Lower lobe of right lung (tissue), 2 donors: ENCODE measurements at places on chromosomes 2 and 18. TPM values are rescaled to one million over a fixed set of nuclear protein-coding genes. Genes with fewer than 3 reads are reported as not detected.

- peaks cover 59% of the 10 kb centered on the region for H3K4me1 ChIP-seq
- H3K27me3 ChIP-seq: no peaks in the 10 kb centered on the region
- DNase-seq: no peak
- no peaks in the 10 kb centered on the region for H3K36me3 ChIP-seq
- peak overlapping the region; percentile 83 for H3K27ac ChIP-seq
Observed at GRCh38 chr2:127086990-127087790, 19.8 kb downstream of the BIN1 start.

DNA sequence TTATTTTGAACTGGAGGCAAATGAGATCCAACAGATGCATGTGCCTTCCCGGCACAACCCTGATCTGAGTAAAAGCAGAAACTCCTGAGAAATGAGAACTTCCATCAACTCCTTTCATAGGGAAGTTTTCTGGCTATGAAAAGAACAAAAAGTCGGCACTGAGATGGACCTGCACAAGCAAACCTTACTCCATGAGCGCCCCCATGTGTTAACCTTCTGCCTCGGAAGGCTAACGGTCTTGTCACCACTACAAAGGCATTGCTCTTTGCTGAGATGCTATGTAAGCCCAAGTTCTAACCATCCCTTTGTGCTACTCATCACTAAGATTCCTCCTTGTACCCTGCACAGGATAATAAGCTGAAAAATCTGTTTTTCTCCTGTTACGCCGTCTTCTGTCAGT lies 57.3 kb upstream of the SULT1C3 start:
- H3K27me3 ChIP-seq: no peaks in the 10 kb centered on the region
- no peak overlapping the region for H3K4me3 ChIP-seq
- H3K4me1 ChIP-seq: no peaks in the 10 kb centered on the region
- no peak for DNase-seq
- H3K27ac ChIP-seq: no peak overlapping the region
- no peaks in the 10 kb centered on the region for H3K36me3 ChIP-seq

GRCh38 chr2:223822818-223823217 lies 14.6 kb downstream of the AP1S3 start:
- H3K27ac ChIP-seq: no peak overlapping the region
- no peak overlapping the region for H3K4me3 ChIP-seq
- no peaks in the 10 kb centered on the region for H3K4me1 ChIP-seq
- no peak for DNase-seq
- no peaks in the 10 kb centered on the region for H3K36me3 ChIP-seq
- no peaks in the 10 kb centered on the region for H3K27me3 ChIP-seq

NOSTRIN gene
- 45.2 TPM for total RNA-seq

ABHD1 gene
- total RNA-seq: 0.21 TPM

- H3K4me3 ChIP-seq: peak within 1 kb of the TSS; percentile 63
- peaks cover 19% of the 10 kb centered on the region for H3K4me1 ChIP-seq
Observed at GRCh38 chr2:215435870-215436704, at the start of gene FN1. FN1 (minus strand) TSS chr2:215436068; CDS start chr2:215435802, 266 bp downstream.

DNA sequence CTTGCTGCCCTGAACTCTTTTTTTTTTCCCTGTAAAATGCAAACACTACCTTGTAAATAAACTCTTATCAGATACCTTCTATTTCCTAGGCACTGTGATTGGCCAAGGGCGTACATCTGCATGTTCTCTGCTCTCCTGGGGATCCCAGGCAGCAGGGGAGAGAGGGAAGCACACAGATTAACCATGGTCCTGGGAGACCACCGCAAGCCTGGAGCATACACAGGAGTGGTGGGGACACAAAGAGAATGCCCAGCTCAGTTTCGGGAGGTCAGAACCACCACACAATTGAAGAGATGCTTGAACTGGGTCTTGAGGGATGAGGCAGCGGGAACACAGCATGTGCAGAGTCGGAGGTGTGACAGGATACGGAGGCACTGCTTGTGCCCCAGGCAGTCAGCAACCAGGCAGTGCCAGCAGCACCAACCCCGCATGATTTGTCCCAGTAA lies 2.1 kb downstream of the GREB1 start:
- no peaks in the 10 kb centered on the region for H3K4me1 ChIP-seq
- H3K36me3 ChIP-seq: no peaks in the 10 kb centered on the region
- no peak overlapping the region for H3K4me3 ChIP-seq

ACOXL gene
- 38.5 TPM for total RNA-seq

DNA sequence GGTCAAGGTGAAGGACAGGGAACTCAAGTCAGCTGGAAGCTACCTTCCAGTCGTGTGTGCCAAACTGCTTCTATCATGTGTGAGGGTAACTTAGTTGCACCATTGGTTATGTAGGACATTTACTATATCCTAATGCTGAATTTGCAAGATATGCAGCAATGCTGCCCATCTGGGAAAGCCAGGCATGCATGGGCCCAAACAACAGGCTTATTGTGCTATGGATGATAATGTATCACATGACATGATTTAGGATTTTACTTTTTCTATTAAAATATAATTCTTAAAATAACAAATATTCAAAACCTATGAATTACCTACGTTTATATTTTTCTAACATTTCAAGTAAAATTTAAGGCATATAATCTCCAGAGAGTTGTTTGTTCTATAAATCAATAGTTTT lies 35.9 kb downstream of the B4GALT6 start:
- no peak for DNase-seq
- no peaks in the 10 kb centered on the region for H3K4me1 ChIP-seq
- H3K27ac ChIP-seq: no peak overlapping the region
- no peaks in the 10 kb centered on the region for H3K36me3 ChIP-seq

DNA sequence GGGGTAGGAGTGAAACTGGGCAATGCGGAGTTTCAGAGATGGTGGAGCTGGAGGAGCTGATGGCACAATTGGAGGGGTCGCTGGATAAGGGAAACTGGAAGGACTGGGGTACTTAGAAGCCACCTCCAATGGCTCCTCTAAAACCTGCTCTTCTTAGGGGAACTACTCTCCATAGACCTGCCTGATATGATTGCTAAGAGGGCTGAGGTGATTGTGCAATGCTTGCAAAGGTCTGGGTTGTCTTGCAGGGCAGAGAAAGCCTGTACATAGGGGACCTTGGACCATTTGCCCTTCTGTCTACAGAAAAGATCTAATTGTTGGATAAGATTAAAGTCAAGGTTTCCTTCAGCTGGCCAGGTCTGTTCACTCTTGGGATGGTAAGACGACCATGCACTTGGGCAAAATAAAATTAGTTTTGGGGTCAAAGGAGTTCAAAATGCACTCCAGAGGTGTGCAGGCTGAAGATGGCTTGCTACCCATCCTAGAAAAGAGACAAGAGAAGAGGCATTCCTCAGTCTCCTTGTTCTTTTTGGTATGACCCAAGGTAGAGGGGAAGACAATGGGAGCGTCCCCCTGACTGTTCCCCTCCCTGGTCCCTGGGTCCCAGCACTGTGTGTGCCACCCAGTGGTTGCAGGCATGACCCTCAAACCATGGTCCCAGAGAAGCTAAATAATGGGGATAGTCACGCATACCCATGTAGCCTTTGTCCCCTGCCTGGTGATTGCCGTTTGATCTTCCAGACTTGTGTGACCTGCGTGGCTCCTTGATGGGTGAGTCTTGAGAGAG lies 41.1 kb downstream of the STK17B start:
- H3K36me3 ChIP-seq: peaks cover 7% of the 10 kb centered on the region
- H3K27me3 ChIP-seq: no peaks in the 10 kb centered on the region
- DNase-seq: no peak

DNA sequence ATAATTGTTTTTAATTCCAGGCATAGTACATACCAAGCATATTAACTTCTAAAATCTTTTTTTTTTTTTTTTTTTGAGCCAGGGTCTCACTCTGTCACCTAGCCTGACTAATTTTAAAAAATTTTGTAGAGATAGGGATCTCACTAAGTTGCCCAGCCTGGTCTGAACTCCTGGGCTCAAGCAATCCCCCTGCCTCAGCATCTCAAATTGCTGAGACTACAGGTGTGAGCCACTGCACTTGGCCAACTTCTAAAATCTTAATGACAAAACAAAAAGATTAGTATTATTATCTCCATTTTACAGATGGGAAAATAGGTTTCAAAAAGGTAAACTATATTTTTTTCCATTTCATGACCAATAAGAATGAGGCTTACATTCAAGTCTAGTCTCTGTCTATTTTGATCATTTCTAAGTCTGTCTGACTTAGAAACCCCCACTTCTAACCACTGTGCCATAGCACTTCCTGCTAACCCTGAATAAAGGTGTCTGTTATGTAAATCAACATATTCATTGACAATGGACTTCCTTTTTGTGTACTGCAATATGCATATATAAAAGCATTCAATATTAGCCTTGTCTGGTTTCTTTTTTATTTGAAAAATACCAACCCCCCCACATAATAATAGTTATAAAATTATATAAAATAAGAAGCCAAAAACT lies 28.7 kb upstream of the ZEB2 start:
- no peak overlapping the region for H3K27ac ChIP-seq
- H3K36me3 ChIP-seq: no peaks in the 10 kb centered on the region
- H3K4me1 ChIP-seq: peaks cover 8% of the 10 kb centered on the region
- H3K27me3 ChIP-seq: no peaks in the 10 kb centered on the region
- no peak for DNase-seq
- no peak overlapping the region for H3K4me3 ChIP-seq

GRCh38 chr18:9401176-9401575 lies 66.6 kb downstream of the TWSG1 start:
- no peak overlapping the region for H3K27ac ChIP-seq
- no peak for DNase-seq
- no peaks in the 10 kb centered on the region for H3K27me3 ChIP-seq
- H3K4me3 ChIP-seq: no peak overlapping the region
- peaks cover 15% of the 10 kb centered on the region for H3K36me3 ChIP-seq
- no peaks in the 10 kb centered on the region for H3K4me1 ChIP-seq

GRCh38 chr18:55489034-55489986 lies 98.7 kb downstream of the TCF4 start:
- H3K27me3 ChIP-seq: no peaks in the 10 kb centered on the region
- DNase-seq: no peak
- H3K4me3 ChIP-seq: no peak overlapping the region
- H3K4me1 ChIP-seq: peaks cover 19% of the 10 kb centered on the region

- no peak for DNase-seq
- no peak overlapping the region for H3K27ac ChIP-seq
- H3K4me3 ChIP-seq: no peak overlapping the region
- no peaks in the 10 kb centered on the region for H3K27me3 ChIP-seq
- no peaks in the 10 kb centered on the region for H3K36me3 ChIP-seq
Observed at GRCh38 chr2:156541706-156542105, 105.5 kb downstream of the GPD2 start.

- H3K36me3 ChIP-seq: no peaks in the 10 kb centered on the region
- no peaks in the 10 kb centered on the region for H3K27me3 ChIP-seq
- H3K4me1 ChIP-seq: no peaks in the 10 kb centered on the region
- H3K27ac ChIP-seq: no peak overlapping the region
Observed at GRCh38 chr2:170586571-170587095, 128.5 kb upstream of the SP5 start.

DNA sequence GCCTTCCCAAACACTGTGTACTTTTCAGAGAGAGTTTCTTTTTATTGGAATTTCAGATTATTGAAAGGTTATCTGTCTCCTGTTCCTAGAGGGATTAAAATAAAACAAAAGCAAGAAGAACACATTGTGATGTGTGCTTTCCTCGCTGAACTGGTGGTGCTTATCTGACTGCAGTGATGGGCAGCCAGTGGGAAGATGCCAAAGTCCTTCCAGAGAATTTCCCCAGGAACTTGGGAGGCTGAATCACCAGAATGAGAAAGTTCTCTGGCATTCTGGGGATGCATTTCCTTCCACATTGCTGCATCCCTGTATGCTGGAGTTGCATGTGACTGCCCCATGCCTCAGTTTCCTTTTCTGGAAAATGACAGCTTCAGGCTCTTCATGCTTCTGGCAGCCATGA lies 53.9 kb upstream of the SEC11C start:
- no peaks in the 10 kb centered on the region for H3K36me3 ChIP-seq
- no peak overlapping the region for H3K27ac ChIP-seq
- H3K27me3 ChIP-seq: peaks cover 7% of the 10 kb centered on the region
- no peaks in the 10 kb centered on the region for H3K4me1 ChIP-seq
- no peak overlapping the region for H3K4me3 ChIP-seq

DNA sequence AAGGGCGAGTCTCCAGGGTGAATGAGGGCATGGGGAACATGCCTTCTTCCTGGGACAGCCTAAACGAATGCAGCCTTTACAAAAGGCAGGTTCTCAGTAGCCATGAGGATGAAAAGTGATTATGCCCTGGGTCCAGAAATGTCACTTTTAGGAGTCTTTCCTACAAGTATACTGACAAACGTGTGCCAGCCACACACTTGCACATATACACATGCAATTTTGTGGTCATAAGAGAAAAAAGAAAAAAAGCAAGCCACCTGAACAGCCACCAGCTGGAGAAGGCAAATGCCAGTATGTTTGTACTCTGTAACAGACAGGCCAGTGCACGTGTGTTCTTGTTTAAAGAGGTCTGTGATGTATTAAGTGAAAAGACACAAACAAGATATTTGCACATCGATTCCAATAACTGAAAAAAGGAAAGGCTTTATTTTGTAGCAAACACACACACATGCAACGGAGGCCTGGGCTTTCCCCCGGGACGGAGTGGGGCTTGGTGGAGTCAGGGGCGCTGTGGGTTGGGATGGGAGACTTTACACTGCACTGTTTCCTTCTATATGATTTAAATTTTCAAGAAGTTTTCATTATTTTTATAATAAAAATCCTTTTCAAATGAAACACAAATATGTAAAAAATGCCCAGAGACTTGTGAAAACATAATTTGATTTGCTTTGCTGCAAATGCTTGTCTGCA lies 108.4 kb downstream of the FAM210A start:
- no peaks in the 10 kb centered on the region for H3K27me3 ChIP-seq
- no peak overlapping the region for H3K4me3 ChIP-seq
- H3K27ac ChIP-seq: no peak overlapping the region

KYNU gene
- total RNA-seq: 30.6 TPM

NEB gene
- 0.83 TPM for total RNA-seq

- no peak overlapping the region for H3K4me3 ChIP-seq
- no peaks in the 10 kb centered on the region for H3K36me3 ChIP-seq
- no peak overlapping the region for H3K27ac ChIP-seq
Observed at GRCh38 chr2:188410504-188411235, 119.0 kb downstream of the GULP1 start.

DNA sequence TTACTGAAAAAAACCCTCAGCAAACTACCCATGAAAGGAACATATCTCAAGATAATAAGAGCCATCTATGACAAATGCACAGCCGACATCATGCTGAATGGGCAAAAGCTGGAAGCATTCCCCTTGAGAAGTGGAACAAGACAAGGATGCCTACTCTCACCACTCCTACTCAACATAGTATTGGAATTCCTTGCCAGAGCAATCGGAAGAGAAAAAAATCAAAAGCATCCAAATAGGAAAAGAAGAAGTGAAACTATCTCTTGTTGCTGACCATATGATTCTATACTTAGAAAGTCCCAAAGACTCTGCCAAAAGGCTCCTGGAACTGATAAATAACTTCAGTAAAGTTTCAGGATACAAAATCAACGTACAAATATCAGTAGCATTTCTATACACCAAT lies 40.6 kb upstream of the MSTN start:
- no peak overlapping the region for H3K27ac ChIP-seq
- no peaks in the 10 kb centered on the region for H3K27me3 ChIP-seq
- no peaks in the 10 kb centered on the region for H3K4me1 ChIP-seq
- no peak for DNase-seq

- H3K4me1 ChIP-seq: no peaks in the 10 kb centered on the region
- H3K4me3 ChIP-seq: no peak overlapping the region
- H3K36me3 ChIP-seq: no peaks in the 10 kb centered on the region
- no peak overlapping the region for H3K27ac ChIP-seq
Observed at GRCh38 chr18:39661856-39662366, 2096.3 kb upstream of the CELF4 start.
